Caco-2 (cell line): ENCODE measurements at places on chromosomes 11 and 22.

- DNase-seq, result no peak
Measured at GRCh38 chr11:6260207-6260726, 629 bp downstream of the CCKBR start.

- no peak for DNase-seq
Measured at GRCh38 chr22:36471341-36471821, 10.1 kb downstream of the TXN2 start.

DNA sequence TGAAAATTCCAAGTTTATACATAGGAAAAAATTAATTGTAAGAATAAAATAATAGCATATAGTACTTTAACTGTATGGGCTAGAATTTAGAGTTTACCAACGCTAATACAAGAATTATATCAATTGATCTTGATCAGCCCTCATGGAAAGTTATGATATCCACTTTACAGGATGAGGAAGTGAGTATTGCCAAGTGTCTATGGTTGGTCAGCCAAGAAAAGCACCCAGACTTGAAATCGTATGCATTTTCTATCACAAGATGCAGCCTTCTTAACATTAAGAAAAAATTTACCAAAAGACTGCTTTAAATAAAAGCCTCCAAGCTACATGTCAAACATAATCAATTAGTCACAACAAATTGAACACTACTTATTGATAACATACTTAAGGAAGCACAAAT lies 53.0 kb downstream of the DDI1 start:
- DNase-seq, result no peak

DNA sequence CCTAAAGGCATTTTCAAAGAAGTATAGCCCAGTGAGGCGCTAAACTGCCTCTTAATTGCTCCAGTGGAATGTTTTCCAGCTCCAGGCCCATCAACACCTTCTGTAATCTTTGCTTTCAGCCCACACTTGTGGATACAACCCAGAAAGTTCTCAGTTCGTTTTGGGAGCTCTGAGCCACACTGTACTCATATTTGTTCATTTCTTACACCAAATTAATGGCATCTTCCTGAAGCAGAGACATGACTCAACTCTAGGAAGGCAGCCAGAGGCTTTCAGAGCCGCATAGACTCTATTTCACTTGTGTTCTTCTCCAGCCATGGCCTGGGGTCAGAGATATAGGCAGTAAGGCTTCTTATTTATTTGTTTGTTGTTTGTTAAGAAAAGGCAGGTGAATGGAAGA lies 175.5 kb upstream of the NCAM1 start:
- no peak for DNase-seq

GRCh38 chr22:46737976-46738646 lies at the start of gene CERK:
Gene CERK (minus strand): TSS chr22:46738252. CDS start chr22:46738148, 104 bp downstream.
- peak; percentile 65 for DNase-seq

- peak; percentile 80 for DNase-seq
Measured at GRCh38 chr11:77472991-77473800, 698 bp downstream of the PAK1 start.

- no peak for DNase-seq
Measured at GRCh38 chr22:37999640-38000272, 15.4 kb upstream of the SOX10 start.

DNA sequence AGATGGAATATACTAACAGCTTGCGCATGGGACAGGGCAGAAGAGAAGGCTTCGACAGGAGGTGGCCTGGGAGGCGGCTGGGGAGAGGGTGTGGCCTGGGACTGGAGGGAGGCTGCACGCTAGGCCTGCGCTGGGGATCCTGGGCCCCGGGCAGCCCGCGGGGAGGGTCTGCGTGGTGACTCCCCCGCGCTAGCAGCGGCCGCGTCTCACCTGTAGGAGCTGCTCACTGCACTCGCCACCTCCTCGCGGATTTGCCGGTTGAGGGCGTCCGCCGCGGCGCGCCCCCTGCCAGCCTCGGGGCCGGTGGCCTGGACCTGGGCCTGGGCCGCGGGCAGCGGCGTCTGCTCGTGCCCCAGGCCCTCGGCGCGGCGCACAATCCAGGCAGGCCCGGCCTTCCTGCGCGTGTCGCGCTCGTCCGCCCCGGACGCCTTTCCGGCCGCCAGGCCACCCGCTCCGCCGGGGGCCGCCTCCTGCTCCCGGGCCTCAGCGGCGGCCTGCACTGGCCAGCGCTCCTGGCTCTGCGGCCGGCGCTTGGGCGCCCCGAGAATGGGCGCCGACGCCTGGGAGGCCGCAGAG lies 1.5 kb downstream of the MAP6 start:
- DNase-seq, result peak; percentile 92

GRCh38 chr11:89489930-89490329 lies 1.2 kb downstream of the NOX4 start:
- DNase-seq, result no peak

DNA sequence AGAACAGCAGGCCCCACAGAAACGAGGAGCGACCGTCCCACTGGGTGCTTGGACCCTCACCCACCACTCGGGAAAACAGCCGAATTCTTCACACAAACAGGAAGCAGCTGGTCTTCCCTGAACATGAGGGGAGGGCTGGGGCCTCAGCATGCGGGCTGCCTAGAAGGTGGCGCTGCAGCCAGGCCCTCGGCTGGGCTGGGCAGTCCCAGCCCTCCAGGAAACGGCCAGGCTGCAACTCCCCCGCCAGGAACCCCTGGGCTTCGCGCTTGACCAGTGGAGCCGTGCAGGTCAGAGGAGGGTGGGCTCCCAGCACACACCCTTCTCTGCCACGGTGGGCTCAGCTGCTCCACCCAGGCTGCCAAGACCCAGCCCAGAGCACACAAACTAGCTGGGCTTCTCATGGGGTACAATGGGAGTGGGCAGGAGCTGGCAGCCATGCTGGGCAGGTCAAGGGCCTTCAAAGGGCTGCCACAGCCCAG lies 29.6 kb downstream of the IGF2 start:
- DNase-seq, result no peak

- DNase-seq, result no peak
Measured at GRCh38 chr11:114034956-114035355, 24.6 kb upstream of the ZBTB16 start.

GRCh38 chr11:118078911-118079411 lies 2.1 kb downstream of the TMPRSS4 start:
- DNase-seq, result peak; percentile 66

- DNase-seq, result no peak
Measured at GRCh38 chr11:87659807-87660206, 515.4 kb downstream of the RAB38 start.

GRCh38 chr11:111360150-111361043 lies 18.7 kb downstream of the POU2AF1 start:
- peak; percentile 97 for DNase-seq

DNA sequence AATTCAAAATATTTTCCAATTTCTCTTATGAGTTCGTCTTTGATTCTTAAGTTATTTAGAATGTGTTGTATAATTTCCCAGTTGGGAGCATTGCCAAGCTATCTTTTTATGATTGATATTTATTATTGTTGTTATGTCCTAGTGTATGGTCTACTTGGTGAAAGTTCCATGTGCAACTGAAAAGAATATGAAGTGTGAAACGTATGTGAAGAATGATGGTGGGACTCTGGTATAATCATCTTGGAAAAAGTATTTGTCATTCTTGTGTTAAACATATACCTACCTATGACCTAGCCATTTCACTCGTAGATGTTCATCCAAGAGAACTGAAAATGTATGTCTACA lies 12.0 kb upstream of the GNB1L start:
- DNase-seq, result no peak

GRCh38 chr11:14969901-14970323 lies 2.2 kb downstream of the CALCA start:
- no peak for DNase-seq

DNA sequence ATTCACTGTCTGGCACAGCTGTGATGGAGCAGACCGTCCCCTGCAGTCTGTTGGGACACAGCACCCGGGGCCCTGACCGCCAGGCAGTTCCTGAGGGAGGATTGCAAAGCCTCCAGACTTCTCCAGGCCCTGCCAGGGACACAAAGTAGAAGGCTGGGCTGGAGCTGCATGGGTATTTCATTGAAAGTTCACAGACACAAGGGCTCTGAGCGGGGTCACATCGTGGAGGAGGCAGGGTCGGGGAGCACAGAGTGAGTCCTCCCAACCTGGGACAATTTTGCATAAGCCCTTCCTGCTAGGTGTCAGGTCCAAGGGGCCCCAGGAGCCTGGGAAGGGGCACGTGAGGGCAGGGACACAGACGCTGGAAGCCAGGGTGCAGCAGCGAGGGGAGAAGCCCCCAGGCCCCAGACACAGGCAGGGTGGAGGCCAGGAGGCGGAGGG lies 15.7 kb downstream of the IFITM10 start:
- peak; percentile 19 for DNase-seq

DNA sequence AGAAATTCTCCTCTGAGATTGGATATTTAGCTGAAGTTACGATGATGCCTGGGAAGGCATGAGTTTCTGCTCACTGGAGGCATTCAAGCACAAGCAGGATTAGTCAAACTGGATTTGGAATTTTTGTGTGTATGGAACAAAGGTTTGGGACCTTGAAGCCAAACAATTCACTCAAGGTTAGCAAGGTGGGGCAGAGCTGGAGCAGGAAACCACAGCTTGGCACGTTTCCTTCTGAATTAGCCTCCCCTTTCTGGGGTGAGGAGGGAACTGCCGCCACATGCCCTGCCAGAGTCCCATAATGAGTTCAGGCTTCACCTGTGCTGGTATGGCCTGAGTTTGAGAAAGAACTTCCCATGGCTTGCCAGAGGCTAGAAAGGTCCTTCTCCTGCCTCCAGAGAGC lies 50.9 kb upstream of the RRAS2 start:
- no peak for DNase-seq

DNA sequence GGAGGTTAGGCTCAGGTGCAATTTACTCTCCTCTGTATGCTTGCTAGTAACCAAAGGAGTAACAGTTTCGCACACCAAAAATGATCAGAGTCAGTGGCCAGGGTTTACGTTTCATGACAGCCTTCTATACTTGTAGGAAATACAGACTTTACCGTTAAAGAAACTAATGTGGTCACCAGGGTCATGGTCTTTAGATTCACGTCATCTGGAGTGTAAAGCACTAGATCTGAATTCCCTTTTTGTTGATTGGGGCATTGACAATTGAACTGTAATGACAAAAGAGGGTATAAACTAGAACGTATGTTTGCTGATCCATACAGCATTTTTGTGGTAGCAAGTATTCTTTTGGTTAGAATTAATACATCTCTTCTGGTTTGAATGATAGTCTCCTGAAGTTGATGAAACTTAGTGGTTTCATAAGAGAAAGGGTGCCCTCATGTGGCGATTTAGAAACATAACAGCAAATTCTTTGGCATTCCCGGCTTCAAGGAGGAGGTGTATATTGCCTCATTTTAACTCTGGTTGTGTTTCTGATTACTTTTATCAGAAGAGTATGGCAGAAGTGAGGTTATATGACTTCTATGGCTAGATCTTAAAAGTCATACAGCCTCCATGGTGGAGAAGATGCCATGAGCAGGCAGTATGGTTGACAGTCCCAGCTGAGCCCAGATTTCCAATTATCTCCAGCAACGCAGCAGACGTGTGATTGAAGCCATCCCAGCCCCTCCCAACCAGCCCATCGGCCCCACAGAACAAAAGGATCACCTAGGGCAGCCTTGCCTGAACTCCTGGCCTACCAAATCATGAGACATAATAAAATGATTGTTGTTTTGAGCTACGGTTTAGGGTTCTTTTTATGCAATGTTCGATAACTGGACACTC lies 35.1 kb downstream of the MMP7 start:
- peak; percentile 57 for DNase-seq

GRCh38 chr22:33597274-33597985 lies 322.8 kb downstream of the LARGE1 start:
- no peak for DNase-seq

- no peak for DNase-seq
Measured at GRCh38 chr22:33889748-33890147, 30.5 kb downstream of the LARGE1 start.

- DNase-seq, result no peak
Measured at GRCh38 chr11:134455516-134455915, 43.5 kb upstream of the B3GAT1 start.

- DNase-seq, result no peak
Measured at GRCh38 chr11:60747359-60747873, 9.3 kb upstream of the MS4A15 start.

DNA sequence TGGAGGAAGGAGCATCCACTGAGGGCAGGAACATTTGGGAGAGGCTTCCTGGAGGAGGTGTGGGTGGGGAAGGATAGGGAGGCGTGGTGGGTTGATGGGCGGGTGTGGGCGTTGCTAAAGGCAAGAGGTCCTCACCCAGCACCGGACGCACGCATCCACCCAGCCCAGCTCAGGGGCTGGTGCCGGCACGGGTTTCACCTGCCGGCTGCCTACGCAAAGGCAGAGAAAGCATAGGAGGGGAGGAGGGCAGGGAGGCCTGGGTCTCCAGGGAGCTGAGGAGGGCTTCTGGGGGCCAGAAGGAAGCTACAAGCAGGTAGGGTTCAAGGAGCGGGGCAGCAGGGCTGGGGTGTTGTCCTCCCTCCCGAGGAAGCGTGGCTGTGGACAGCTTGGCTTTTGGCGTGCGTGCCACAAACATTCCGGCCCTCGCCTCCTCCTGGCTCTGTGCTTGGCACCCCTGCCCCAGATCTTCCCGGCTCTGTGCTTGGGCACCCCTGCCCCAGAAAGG lies 7.8 kb downstream of the SSH3 start:
- peak; percentile 46 for DNase-seq

DNA sequence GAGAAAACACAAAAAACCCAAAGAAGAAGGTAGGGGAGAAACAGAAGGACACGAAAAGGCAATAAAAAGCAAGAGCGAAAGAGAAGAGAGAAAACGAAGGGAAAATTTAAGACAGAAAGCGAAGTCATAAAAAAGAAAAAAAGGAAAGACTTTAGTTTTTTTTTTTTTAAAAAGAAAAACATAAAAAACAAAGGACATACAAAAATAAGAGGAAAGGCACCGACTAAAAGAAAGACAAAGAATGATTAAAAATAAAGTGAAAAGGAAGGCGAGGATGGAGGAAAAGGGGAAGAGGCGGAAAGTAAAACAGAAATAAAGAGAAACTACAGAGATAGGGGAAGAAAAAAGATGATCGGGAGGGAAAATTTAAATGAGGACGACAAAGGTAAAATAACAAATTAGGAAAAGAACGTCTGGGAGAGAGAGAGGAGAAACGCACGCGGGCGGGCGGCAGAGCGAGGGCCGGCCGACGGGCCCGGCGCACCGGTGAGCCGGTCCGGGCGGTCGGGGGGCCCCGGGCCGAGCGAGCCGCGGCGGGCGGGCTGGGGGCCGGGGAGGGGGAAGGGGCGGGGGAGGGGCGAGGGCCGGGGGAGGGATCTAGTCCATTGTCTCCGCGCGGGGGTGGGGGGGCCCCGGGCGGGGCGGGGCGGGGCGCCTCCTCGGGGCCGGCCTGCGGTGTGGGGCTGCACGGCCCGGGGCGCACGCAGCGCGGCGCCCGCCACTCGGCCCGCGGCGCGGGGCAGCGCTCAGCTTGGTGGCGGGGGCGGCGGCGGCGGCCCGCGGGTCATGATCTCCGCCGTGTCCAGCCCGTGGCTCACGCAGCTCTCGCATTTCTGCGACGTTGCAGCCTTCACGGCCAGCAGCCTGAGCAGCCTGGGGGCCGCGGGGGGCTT lies at the start of gene TBX1:
Gene TBX1, plus strand, starts transcription at position 721 of the 893 bp plus-strand sequence. Its CDS starts 66 bp downstream, at position 787.
- DNase-seq, result no peak
